Frontal cortex (tissue), 4 donors: ENCODE measurements at places on chromosomes 12 and 14. TPM values are rescaled to one million over a fixed set of nuclear protein-coding genes. Genes with fewer than 3 reads are reported as not detected.

GRCh38 chr12:879641-880040, 69.9 kb downstream of the RAD52 start:
- DNase-seq: no peak

DNA sequence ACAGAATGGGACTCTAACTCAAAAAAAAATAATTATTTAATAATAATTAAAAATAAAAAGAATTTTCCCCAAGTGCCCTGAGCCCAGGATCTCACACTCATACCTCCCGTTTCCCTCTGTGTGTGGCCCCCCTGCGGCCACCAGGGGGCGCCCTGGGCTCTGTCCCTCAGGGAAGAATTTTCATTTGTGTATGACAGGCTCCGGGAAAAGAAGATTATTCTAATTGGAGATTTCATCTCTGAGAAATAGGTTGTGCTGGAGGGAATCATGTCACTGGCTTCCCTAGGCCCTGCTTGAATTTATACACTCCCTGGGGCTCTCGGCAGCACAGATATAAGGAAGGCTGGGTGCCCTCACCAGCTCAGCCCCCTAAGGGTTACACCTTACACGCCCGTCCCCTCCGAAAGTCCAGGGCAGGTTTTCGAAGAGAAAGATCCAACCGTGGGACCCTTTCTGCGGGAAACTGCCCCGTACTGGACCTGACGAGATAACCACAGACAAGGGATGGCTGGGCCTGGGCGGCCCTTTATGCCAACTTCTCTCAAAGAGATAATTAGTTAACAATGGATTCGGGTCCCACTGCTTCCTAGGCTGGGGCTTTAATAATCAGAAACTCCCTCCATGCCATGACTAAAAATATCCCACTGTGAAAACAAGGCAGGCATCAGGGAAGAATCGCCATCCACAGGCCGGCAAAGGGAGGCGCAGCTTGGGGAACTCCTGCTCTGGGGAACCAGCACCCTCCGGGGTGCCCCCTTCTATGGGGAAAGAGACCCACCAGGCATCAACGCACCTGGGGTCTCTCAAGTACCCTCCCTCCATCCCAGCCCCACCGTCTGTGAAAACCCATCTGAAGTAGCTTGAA, 80.7 kb downstream of the KDM2B start:
- DNase-seq: peak; percentile 70

DNA sequence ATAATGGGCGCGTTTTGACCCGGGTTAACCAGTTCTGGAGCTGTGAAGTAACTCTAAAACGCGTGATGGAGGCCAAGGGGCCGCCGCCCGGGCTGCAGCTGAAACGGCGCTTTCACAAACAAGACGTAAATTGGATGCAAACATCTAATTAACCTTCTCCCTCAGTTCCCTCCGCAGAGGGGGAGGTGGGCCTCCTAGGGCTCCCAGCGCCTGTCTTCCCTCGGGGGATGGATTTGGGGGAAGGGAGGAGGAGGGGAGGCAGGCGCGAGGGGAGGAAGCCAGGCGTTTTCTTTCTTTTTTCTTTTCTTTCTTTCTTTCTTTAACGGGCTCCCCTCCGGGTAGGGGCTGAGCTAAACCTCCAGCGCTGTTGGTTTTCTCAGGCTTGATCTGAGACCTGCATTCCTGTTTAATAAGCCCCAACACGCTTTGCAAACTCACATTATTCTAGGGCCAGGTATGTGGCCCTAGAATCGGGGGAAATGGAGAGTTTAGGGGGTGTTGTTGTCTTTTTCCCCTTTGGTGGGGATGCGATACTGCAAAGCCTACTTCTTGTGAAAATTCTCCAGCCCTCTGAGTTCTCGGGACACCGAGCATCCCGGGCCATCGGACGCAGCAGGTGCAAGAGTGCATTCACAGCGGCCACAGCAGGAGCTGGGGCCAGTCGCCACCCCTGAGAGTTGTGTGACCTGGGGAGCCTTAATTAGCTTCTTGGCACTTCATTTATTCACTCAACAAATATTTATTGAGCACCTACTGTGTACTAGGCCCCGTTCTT, 43.6 kb upstream of the LHX5 start:
- no peak for DNase-seq

DNA sequence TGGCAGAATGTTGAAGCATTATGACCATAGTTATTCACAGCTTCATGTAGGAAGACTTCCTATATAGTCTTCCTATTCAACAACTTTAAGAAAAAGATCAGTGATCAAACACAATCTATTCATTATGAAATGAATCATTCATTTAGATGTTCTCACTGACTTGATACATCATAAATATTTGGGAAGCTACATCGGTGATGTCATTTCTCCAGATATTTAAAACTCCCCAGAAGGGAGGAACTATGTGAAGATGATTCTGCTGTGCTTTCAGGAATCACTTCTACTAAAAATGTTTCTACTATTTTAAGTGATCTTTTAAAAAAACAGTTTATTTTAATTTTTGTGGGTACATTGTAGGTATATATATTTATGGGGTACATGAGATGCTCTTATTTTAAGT, 316.4 kb downstream of the BCAT1 start:
- no peak for DNase-seq

GRCh38 chr12:6866163-6866919, 990 bp upstream of the TPI1 start:
- DNase-seq: no peak

GRCh38 chr12:64008596-64008995, 164.1 kb downstream of the SRGAP1 start:
- no peak for DNase-seq

DNA sequence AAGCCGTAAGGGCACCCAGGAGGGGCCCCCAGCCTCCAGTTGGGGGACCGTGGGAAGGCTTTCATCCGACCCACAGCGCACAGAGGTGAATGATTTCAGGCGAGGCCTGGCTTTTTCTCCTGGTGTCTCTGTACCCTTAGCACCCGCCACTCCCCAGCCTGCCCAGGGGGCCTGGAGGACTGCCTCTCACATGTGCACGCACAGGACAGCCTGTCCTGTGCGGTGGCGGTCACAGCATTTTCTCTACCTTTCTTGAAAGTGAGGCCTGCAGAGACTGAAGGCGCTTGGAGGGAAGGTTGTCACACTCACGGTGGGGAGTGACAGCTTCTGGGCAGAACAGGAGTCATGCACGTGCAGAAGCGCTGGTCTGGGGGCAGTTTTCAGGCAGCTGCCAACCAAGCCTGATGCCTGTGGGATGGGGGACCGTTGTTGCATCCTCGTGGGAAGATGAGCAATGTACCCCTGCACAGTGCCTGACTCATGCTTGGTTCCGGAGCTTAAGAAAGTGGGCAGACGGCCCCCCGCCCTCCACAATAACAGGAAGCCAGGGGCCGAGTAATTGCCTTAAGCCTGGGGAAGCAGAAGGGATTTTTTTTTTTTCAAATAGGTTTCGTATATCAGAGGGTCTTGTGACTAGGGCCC, 148.1 kb downstream of the TSPAN9 start:
- DNase-seq: no peak

DNA sequence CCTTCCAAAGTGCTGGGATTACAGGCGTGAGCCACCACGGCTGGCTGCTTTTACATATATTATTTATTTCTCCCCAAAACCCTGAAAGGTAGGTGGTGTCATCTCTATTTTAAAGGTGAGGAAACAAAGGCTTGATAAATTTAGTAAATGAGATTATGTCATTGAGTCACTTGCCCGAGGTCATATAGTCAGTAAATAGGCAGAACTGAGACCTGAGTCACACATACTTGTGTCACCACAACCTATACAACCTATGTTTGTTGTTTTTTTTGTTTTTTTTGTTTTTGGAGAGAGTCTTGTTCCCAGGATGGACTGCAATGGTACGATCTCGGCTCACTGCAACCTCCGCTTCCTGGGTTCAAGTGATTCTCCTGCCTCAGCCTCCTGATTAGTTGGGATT, 12.8 kb downstream of the TSFM start:
- DNase-seq: no peak

DNA sequence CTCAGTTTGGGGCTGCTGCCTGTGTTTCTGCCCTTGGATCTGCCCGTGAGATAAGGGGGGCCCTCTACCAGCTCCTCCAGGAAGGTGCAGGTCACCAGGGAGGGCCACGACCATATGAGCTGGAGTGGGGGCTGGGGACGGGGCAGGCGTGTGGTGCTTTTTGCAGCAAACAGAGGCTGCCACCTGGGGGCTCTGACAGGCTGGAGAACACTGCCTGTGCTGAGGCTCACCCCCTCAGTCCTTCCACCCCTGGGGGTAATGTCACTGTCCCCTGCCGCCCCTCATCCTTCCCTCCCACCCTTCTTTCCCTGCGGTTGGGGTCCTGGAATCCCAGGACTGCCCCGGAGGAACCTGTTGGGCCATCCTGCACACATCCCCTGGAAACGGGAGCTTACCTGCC, 3.2 kb downstream of the PLD4 start:
- no peak for DNase-seq

DNA sequence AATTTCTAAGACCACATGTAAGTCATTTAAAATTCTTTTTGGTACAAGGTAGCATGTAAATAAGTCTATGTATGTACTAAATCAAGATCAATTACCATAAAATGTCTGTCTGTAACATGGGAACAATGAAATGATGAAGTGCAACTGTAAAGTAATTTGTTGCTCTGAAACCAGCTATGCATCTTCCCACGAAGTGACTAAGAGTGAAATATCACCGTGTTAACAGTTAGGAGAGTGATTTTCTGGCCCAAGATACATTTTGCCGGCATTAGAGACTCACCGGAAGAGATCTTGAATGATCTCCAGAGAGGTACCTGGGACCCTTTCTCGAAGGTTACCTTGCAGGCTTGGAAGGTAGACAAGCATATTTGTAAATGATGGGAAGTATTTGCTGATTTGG, 105.8 kb downstream of the SAMD4A start:
- DNase-seq: no peak

GRCh38 chr12:42968426-42968825, 378.9 kb upstream of the PRICKLE1 start:
- DNase-seq: no peak

DNA sequence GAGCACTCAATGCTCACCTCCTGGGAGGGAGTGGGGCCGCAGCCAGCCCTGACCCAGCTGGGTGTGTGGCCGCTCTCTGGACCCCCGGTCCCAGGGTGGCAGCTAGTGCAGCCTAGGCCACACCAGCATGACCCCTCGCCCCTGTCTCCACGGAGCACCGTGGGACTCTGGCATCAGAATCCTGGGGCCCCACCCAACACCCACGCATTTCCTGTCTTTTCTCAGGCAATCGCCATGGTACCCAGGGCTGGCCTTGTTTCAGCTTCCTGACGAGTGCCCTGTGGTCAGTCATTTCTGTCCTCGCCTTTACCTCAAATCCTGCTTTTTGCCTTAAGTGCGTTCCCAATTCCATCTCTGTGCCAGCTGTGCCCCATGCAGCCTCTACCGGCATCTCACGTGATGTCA, 15.9 kb downstream of the PACS2 start:
- no peak for DNase-seq

DNA sequence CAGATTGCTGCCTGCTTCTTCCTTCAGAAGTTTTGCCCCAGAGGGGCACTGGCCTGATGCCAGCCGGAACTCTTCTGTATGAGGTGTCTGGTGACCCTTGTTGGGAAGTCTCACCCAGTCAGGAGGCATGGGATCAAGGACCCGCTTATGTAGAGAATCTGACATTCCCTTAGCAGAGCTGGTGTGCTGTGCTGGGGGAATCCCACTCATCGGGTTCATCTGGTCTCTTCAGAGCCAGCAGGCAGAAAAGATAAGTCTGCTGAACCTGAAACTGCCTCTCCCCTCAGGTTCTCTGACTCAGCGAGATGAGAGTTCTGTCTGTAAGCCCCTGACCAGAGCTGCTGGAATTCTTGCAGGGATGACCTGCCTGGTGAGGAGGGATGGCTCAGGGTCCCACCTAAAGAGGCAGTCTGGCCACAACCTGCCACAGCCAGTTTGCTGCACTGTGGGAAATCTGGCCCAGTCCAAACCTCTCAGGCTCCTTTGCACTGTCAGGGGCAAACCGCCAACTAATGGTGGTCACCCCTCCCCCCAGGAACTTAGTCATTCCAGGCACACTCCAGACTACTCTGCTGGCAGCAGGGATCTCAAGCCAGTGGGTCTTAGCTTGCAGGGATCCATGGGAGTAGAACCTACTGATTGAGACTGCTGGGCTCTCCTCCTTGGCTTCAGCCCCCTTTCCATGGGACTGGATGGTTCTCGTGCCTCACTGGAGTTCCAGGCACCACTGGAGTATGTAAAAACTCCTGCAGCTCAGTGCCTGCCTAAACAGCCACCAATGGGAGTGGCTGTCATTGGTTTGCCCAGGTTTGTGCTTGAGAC, 4.1 kb downstream of the CLEC2D start:
- DNase-seq: no peak

- DNase-seq: no peak
These were observed 315.3 kb downstream of the BCL11B start for GRCh38 chr14:98956661-98957060.

- no peak for DNase-seq
These were observed 207.5 kb downstream of the EXOC5 start for GRCh38 chr14:57061009-57061711.

GRCh38 chr12:14554281-14555007, 13.2 kb downstream of the PLBD1 start:
- DNase-seq: peak; percentile 34

DNA sequence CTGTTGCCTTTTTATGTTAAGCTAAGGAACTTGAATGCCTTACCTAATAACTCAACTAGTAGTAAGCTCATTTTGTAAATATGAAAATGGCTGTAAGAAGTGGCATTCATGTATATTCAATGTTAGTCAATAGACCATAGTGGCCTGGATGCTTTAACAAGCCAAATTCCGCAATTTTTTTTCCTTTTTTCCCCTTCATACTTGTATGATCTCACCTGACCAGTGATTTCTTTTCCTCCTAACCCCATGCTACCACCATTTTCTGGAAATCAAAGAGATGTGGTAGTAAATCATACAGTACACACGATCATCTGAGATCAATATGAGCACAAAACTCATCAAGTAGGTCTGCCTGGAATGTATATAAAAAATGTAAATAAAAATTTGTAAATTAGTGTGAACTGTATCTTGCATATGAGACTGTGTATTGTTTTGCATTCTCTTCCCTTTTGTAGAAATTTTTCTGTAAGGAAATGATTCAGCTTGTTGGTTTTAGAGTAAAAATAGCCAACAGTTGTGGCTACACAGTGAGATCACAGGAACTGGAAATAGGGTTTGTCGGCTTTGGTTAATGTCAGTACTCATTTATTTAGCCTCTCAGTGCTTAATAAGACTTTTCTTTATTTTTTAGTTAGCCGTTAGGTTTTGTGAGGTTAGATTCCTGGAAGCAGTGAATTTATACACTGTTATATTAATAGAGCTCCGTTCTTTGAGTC, 62.5 kb downstream of the ETNK1 start:
- DNase-seq: no peak

- no peak for DNase-seq
These were observed 322.5 kb downstream of the SYT1 start for GRCh38 chr12:79187032-79187431.

Gene RIMBP2
- total RNA-seq: 47.7 TPM

Gene TEAD4
- total RNA-seq: 0.41 TPM

Gene C12orf60
- 1.6 TPM for total RNA-seq

Gene PCBP2
- total RNA-seq: 157 TPM

Gene LMO3
- total RNA-seq: 1,227 TPM

Gene RFX4
- total RNA-seq: 2.9 TPM

Gene HRK
- total RNA-seq: 0.41 TPM

Gene CCDC177
- total RNA-seq: 4.5 TPM
